ENCODE measurements at places on chromosomes 13 and 19.

GRCh38 chr19:5948752-5949564, 29.0 kb downstream of the RANBP3 start:
- DNase-seq = no peak

GRCh38 chr13:27359199-27359821, 65.1 kb upstream of the GTF3A start:
- DNase-seq = peak; percentile 61

GRCh38 chr13:111492341-111492950, 172.0 kb downstream of the TEX29 start:
- no peak for DNase-seq

DNA sequence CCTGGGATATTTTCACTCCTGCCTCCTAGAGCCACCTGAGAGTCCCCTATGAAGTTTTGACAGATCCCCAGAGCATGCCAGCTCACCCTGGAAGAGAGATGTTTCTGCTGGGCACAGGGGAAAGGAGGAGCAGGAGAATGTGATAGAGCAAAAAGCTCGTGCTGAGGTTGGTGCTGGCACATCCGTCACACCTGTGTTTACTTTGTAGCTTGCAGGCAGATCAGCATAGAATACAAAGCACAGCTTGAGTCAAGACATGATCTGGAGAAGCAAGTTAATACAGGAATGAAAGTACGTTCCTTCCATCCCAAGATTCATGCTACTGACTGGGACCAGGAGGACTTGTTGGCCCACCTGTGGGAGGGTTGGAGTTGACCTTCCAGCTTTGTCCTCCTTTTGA, 46.1 kb downstream of the HSPH1 start:
- DNase-seq = no peak

GRCh38 chr13:75993823-75994222, 357.7 kb downstream of the LMO7 start:
- peak; percentile 5 for DNase-seq

GRCh38 chr13:91399189-91400062, 1.0 kb downstream of the GPC5 start:
- DNase-seq = no peak

GRCh38 chr19:33499248-33499647, 22.3 kb downstream of the PEPD start:
- DNase-seq = no peak

DNA sequence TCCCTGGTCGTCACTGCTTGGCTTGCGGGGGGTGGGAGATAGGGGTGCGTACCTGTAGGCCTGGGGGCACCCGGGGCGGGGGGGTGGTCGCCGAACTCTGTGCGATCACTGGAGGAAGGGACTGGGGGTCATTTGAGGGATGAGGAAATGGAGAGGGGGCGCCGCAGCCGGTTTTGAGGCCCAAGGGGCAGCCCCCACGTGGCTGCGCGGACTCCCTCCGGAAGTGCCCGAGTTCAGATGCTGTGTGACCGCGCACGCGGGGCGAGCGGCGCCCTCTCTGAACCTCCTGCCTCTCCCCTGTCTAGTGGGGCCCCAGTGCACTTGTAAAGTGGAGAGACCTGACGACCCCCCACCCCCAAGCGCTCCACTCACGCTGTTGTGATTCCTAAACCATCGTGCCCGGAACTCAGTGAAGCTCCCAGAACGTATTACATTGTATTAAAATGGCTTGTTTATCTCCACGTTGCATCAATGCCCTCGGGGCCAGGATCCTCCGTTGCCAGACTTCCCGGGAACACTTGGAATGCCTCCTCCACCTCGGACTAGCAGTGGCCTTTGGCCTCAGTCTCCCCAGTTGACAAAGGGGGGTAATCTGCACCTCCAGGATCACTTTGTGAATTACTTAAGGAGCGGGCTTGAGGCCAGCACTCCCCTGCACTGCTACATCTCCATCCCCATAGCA, 3.0 kb upstream of the NANOS3 start:
- no peak for DNase-seq

DNA sequence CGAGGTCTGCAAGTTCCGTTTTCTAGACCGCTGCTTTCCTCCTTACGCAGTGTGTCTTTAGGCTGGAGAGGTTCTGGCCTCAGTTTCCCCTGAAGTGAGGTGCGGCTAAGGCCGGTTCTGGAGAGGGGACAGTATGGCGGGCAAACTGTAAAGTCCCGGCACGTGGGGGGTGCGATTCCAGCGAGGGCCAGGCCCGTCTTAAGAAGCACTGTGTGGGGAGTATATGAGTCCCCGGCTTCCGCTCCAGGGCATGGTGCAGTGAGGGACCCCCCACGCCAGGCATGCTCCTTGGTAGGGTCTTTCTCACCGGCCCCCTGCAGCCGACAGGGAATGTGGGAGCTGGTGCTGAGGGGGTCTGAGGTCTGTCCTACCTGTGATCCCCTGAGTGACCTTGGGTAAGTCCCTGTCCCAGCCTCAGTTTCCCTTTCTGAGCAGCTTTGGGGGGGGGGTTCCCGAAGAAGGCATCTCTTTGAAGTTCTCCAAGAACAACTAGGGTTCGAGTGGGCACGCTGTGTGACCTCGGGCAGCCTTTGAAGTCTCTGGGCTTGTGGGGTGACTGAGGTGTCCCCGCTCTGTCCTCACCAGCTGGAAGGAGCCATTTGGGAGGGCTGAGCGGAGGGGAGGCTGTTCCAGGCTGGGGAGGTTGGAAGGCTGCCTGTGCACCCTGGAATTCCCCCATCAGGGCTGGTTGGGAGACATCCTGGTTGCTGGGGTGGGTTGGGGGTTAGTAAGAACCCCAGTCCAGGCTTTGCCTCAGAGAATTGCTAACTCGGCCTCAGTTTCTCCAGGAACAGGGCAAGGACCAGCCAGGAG, 1.5 kb downstream of the NFIC start:
- DNase-seq = no peak

DNA sequence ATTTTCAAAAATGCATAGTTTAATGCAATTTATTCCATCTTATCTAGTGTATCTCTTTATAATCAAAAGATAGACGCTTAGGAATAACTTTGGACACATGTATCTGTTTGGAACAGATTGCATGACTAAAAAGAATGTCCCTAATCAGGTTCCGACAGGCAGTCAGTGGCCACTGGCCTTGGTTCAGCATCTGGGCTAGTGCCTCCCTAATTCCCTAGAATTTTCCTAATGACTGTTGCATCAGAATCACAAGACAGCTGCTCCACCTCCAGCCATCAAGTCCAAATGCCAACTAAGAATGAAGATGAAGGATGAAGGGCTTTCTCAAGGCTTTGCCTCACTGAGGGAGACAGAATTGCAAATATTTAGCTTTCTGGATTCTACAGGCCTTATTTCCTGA, 173.8 kb downstream of the EFNB2 start:
- DNase-seq = no peak

GRCh38 chr19:58557221-58558065, 968 bp downstream of the UBE2M start:
- DNase-seq = no peak

DNA sequence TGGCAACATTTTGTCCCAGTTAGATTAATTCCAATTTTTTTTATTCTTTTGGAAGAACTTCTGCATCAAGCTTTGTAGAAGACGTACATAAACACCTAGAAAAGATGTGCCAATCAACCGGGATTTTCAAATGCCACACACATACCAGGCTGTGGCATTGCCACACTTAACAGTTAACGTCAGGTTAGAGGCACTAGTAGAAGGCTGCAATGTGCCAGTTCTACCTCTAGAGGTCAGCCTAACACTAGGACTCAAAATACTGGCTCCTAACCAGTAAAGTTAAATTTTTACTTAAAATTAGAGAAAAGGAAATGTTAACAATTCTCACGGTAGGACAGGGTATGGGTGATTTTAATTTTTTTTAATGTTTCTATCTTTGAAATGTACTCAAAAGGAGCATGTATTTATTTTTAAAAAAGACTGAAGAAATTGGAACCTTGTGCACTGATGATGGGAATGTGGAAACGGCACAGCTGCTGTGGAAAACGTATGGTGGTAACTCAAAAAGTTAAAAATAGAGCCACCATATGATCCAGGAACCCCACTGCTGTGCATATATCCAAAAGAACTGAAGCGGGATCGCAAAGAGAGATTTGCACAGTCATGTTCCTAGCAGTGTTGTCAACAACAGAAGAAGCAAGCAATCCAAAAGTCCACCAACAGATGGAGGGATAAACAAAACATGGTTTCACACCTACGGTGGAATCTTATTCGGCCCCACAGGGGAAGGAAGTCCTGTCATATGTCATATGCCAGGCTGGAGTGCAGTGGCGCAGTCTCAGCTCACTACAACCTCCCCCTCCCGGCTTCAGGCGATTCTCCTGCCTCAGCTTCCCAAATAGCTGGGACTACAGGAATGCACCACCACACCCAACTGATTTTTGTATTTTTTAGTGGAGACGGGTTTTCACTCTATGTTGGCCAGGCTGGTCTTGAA, 30.3 kb downstream of the CRYL1 start:
- DNase-seq = peak; percentile 71

- DNase-seq = no peak
Observed at GRCh38 chr13:70170689-70171088, 62.4 kb upstream of the KLHL1 start.

GRCh38 chr13:20159646-20160305, 1.1 kb downstream of the GJA3 start:
- no peak for DNase-seq

GRCh38 chr13:108154421-108154858, 60.9 kb downstream of the LIG4 start:
- no peak for DNase-seq

DNA sequence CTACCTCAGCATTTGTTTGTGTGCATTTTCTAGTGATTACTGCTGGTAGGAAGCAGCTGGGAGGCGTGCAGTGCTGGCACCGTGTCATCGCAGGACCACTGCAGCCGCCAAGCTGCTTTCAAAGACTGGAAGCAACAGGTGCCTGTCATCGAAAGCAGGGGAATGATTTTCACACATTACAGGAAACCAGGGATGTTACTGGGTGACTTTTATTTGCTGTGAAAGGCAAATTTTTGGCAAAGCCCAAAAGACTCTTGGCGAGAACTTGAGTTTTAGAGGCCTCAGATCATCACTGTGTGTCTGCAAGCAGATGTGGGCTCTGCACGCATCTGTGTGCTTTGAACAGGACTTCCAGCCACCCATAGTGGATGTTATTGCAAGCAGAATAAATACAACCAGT, 176.4 kb downstream of the FLT1 start:
- DNase-seq = no peak

GRCh38 chr13:40388617-40389016, 277.8 kb downstream of the FOXO1 start:
- DNase-seq = peak; percentile 26

DNA sequence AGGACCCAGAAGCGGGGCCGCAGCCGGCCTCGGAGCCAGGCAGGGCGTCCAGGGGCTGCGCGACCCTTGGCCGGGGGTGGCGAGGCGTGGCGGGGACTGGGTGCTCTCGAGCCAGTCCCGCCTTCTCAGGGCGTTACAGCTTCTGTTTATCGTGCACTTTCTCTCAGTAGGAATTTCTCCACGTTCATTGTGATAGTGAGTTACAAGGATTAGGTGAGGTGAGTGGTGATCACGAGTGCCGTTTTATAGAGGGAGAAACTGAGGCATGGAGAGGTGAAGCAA, 600 bp downstream of the AP1M1 start:
- no peak for DNase-seq

GRCh38 chr19:6674868-6675305, 4.9 kb upstream of the TNFSF14 start:
- DNase-seq = peak; percentile 69

GRCh38 chr13:105016266-105016665, 1519.2 kb downstream of the EFNB2 start:
- no peak for DNase-seq

- no peak for DNase-seq
Observed at GRCh38 chr13:39419068-39419467, 183.9 kb downstream of the LHFPL6 start.

DNA sequence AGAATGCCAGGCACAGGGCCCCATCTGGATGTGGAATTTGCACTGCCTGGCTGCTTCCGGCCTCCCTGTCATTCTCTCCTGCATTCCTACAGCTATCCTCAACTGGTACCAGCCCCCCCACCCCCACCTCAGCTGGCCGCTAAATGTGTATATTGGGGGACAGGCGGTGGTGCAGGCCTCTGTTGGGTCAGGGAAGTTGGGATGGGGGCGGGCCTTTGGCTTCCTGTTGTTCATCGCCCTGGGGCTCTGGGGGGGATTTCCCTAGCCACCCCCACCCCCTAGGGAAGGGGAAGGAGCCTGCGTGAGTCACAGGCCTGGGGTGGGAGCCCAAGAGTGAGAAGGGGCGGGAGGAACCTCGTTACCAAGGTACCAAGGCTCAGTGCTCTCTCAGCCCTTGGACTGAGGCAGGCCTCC, 10.6 kb downstream of the POU2F2 start:
- peak; percentile 90 for DNase-seq

DNA sequence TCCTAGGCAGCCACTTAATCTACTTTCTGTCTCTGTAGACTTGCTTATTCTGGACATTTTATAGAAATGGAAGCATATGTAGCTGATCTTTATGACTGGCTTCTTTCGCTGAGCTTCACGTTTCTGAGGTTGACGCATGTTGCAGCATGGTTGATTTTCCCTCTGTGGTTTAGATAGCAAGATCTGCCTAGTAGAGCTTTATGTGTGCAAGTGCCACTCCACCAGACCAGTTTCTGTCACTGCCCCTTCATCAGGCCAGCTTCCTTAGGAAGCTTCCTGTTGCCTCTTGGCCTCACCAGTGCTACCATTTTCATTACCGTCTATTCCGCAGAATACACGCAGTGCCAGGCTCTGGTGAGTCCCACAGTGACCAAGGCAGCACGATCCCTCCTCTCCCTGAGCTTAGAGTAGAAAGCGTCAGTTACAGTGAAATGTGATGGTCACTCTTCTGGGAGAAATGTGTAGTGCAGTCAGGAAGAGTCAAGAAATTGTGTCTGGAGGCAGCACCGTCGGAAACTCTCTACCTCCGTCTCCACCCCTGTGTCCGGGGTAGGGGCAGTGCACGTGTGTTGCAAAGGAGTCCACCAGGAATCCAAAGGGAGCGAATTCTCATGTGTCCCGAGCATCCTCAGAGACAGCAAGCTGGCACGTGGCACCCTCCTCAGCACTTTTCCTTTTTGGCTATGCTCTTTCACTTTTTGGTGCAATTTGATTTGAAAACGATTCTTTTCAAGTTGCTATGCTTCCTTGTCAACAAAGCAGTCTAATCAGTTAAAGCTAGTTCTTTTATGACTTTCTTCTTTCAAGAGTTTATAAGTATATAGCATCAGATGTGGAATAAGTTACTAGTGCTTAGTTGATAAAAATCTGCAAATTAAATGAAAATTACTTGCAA, 45.4 kb upstream of the GPR183 start:
- DNase-seq = no peak

DNA sequence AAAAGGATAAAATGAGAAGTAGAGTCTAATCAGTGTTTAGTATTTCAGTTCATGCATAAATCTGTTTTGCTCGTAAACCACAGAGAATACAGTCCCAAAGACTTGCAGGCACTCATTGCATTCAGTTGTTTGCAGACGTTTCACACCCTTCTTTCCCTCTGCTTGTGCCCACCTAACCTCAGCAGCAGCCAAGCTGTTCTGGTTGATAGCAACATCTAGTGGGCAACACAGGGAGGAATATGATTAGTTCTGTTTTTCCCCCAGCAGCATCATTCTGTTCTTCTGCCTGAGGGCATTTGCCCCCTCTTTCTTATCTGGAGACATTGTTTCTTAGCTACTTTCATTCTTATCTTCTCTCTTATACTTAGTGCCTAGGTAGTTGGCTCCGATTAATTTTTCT, 135.6 kb downstream of the PAN3 start:
- DNase-seq = no peak

Data from kidney tubule cell (primary cell).